Inflammatory macrophage (primary cell): ENCODE measurements at places on chromosomes 16 and 17.

GRCh38 chr17:29615048-29615385 is 7.7 kb downstream of the CORO6 start:
- peak; percentile 88 for DNase-seq

GRCh38 chr16:89257757-89258465 is 40.4 kb downstream of the ZNF778 start:
- no peak for DNase-seq

GRCh38 chr16:76297941-76298340 is 20.7 kb downstream of the CNTNAP4 start:
- DNase-seq, result no peak

- no peak for DNase-seq
These were observed 10.8 kb downstream of the RCVRN start for GRCh38 chr17:9894231-9894630.

DNA sequence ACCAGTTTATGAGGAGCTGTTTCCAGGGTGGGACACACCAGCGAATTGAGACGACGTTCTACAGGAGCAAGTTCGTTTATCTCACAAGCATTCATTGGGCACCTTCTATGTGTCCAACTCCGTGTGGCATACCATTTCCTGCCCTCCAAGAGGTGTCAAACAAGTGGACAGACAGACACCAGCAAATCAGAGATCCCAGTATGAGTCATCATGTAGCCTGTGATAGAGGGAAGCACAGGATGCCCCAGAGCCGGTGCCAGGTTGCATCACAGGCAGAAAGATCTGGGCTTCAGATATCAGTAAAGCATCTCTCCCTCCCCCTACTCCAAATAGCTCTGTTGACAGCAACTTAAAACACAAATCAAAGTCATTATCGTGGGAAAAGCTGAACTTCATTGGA is 31.8 kb upstream of the MAF start:
- no peak for DNase-seq

DNA sequence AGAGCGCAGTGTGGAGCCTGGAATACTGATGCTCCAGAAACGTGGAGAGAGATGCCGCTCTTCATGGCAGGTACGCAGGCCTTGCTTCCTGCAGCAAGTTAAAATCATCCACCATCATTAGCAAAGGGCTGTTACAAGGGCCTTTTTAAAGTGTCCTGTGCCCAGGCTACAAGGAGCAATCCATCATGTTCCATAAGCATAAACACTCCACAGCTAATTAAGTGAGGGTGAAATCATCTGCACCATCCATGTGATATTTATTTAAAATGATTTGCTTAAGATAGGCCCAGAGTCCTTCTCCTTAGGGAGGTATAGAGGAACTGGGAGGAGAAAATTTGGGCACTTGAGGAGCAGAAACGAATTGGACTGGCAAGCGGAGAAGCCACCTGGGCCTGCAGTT is 372.1 kb downstream of the XYLT1 start:
- DNase-seq, result no peak

GRCh38 chr16:88678224-88678979 is 7.9 kb downstream of the SNAI3 start:
- DNase-seq, result no peak

DNA sequence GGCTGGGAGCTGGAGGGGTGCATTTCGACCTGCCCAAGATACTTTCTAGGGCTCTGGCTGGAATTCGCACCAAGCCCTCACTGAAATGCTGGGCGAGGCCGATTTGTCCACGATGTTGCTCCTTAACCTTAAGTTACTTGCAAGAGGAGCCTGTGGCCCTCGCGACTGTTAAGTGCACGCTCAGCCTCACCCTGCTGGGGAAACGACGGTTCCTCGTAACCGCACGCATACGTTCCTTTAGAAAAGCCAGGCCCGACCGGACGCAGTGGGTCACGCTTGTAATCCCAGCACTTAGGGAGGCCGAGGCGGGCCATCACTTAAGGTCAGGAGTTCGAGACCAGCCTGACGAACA is 607 bp upstream of the NCOR1 start:
- DNase-seq, result no peak

DNA sequence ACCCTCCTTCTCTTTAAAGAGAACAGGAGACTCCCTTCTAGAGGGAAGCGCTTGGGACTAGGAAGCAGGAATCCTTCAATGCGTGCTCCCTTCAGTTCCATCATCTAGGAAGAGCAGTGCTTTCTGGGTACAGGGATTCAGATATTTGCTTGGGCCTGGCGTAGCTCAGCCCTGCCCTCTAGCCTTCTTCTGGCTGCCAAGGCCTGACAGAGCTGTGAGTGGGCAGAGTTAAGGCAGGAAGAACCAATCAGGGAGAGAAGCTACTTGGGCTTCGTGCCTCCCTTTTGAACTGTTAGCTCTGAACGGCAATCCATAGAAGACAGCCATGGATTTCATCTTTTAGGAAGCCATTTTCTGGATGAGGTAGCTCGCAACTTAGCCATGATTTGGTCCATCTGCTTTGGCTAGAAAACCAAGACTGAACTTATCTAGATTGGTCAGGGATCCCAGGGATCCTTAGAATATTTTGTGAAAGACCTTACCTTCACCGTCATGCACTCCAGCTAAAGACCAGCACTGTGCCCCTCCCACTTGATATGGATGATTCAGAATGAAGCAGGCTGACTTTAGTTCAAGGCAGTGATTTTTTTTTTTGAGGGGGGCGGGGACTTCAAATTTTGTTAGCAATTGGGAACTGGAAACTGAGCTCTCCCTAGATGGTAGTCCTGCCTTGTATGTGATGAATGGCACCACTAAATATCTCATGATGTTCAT is 2.5 kb upstream of the CORO6 start:
- DNase-seq, result no peak
